Activated CD4-positive, alpha-beta T cell treated with anti-CD3 and anti-CD28 coated beads, Interleukin-2, amount 50 U/mL, for 24 hours (primary cell): ENCODE measurements at places on chromosomes 1 and 21.

DNA sequence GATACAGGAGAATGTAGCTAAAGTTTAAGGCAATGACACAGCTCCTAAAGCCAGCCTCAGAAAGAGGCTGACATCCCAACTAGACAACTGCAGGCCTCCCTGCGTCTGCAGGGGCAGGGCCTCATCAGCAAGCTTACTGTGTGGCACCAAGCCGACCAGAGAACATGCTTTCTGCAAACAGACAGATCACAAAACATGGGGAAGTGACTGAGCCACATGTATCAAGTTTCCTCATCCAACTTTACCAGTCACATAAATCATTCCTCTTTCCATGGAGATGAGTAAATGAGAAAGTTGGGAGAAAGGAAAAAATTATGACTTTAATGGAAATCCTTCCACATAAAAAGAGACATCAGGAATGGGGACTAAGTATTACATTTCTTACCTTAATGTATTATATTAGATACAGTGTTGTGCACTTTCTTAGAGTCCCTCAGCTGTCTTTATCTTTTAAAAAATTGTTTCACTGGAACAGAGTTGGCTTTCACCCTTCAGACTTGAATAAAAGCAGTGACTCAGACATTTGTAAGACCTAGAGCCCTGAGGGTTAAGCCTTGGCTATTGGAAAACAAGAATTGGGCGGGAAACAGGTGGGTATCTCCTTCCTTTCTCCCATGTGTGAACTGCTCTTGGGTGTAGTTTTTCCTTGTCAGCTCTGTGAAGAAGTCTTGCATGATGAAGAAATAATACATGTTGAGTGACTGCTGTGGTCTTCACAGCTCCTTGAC lies 305.7 kb upstream of the SNX7 start:
- no peak for DNase-seq

GRCh38 chr1:40030528-40031135 lies 9.9 kb upstream of the CAP1 start:
- no peak for DNase-seq

DNA sequence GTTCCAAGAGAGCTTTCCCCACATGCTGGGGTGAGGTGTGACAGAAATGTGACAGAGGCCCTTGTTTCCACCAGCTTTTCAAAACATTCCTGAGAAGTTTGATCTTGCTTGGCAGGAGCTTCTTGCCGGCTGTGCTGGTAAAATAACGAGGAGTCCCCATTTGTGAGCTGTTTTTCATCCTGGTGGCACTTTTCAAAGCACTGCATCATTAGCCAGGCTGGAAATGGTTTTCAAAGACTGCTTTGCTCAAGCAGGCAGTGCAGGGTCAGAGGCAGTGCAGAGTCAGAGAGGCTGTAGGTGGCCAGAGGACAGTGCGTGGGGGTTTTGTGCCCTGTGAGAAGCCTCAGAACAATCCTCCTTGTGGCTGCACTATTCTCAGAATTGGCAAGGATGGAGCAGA lies 75.8 kb upstream of the KCNA3 start:
- no peak for DNase-seq

DNA sequence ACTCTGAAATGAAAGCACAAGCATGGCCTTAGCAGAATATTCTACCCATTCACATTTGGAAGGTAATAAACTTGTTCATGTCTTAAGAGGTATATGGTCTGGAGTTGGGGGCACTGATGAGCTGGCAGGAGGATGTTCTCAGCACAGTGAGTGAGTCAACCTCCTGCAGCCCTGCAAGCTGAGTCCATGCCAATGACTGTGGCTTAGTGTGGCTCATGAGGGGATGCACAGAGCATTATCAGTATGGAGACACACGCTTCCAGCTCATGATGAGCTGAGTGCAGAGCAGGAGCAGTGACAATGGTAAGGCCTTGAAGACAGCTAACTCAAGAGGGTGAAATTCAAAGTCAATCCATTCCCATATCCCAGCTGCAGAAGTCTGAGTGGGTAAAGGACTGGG lies 102.3 kb downstream of the TNFSF18 start:
- no peak for DNase-seq

DNA sequence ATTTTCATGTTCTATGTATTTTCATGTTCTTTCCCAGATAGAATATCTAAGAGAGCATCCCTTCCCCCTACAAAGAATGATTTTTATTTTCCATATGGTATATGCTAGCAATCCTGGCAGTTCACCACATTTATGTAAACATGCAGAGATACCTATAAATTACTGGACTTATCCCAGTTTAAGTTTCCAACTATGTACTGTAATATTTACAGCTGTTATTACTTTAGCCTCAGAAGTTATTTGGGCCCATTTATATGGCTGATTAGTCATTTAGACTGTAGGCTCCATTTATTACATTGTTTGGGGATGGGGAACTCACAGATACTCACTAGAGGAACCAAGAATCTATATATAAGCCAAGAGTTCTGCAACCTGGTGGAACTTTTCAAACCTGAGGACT lies 84.8 kb upstream of the WARS2 start:
- DNase-seq = no peak

DNA sequence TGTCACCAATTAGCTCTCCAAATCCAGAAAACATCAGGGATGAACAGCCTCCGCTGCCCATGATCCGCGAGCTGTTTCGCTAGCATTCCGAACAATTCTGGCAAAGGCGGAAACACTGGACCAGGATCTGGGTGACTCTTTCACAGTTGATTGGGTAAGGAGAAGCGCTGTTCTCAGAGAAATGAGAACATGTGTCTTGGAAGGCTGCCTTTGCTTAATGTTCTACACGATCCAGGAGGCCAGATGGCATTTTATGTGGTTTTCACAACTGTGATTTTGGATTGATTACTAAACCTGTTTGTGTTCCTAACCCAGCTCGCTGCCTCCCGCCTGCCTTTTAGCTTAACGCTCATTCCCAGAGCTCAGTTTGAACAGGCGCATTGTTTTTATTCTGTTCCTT lies 144.0 kb downstream of the KIF26B start:
- DNase-seq = no peak

DNA sequence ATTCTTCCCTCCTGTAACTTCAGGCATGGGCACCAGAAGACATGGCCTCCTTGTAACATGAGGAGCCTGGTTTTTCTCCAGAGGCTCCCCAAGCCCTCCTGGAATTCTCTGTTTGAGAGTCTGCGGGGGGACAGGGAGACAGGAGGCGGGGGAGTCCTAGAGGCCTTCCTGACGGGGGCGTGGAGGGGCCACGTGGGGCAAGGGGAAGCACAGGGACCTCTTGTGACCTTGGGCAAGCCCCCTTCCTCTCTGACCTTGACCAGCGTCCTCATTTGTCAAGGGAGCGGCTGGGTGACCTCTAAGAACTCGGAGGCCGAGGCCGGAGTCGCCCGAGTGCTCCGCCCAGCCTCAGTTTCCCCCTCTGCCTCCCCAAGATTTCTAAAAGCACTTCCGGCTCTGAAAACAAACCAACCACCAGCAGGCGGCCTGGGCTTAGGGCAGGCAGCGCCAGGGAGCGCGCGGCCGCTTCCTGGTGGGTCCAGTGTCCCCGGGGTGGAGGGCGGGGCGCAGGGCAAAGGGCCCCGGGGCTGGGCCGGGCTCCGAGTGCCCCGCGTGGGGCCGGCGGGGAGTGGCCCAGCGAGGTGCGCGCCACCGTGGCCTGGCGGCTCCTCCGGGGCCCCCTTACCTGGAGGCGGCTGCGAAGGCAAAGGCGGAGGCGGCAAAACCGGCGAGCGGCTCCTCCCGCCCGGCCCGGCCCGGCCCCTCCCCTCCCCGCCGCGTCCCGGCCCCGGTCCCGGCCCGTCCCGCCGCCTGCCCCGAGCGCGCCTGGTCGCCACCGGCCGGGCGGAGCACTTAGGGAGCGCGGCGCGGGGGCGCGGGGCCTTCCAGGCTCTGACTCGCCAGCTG lies at the start of gene TMCO4:
TMCO4 (minus strand) TSS at position 687 of the 846 bp plus-strand sequence. CDS start 19,158 bp downstream, outside the sequence.
- DNase-seq = peak; percentile 39

DNA sequence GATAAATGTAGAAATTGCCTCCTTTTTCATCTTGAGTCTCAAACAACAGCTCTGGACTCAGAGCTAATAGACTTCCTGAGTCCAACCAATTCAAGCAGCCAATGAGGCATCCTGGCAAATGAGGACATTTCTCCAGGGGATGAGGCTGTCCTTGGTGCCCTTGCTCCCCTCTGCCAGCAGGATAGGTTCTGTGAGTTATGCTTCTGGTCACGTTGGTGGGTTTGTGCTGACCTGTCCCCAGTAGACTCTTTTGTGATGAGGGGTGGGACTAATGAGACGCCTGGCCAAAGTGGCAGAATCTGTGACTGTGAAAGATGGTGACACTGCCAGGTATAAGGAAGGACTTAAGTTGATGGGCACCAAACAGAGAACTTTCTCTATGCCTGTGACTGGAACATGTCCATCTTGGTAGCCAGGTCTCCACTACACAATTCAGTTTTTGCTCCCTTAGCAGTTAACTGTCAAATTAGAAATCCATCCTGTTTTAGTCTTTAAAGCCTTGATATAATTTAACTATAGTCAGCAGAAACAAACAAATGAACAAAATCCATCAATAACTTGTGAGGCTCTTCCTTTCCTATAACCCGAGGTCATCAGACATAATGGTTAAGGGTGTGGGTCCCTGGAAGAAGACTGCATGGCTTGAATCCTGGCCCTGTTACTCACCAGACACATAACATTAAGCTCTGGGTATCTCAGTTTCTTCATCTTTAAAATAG lies 35.7 kb upstream of the THEM4 start:
- no peak for DNase-seq

DNA sequence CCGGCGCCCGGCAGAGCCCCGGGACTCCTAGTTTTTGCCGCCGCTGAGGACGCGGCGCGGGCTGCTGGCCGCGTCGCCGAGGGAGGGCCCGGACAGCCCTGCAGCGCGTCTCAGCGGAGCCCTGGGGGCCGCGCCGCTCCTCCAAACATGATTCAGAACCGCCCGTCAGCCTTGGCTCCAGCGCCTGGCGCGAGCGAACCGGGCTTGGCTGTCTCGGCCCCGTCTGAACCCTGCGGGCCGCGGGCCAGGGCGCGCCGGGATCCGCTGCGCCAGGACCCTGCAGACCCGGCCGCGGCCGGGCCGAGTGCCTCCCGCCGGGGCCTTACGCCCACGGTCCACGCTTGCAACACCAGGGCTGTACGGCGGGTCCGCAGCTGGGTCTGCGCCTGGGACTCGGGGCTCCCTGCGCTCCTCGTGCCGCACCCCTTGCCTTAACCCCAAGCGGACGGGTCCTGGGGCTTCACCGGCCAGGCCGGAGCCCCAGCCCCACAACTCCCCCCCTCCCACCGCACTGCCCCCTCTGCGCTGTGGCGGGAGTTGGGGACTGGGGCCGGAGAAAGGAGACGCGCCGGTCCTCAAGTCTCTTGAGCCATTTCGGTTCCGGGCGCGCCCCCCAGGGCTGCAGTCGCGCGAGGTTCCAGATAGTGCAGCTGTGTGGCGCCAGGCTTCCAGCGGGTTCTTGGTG lies 48.4 kb upstream of the CD34 start:
- no peak for DNase-seq

GRCh38 chr1:201848230-201848629 lies 19.3 kb downstream of the IPO9 start:
- DNase-seq = no peak

DNA sequence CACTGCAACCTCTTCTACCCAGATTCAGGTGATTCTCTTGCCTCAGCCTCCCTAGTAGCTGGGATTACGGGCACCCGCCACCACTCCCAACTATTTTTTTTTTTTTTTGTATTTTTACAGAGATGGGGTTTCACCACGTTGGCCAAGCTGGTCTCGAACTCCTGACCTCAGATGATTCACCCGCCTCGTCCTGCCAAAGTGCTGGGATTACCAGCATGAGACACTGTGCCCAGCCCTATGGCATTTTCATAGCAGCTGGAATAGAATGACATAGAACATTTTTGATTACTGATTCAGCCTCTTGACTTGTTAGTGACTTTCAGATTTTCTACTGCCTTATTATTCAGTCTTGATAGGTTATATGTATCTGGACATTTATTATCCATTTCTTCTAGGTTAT lies 1046.2 kb downstream of the AMY1C start:
- DNase-seq = no peak

DNA sequence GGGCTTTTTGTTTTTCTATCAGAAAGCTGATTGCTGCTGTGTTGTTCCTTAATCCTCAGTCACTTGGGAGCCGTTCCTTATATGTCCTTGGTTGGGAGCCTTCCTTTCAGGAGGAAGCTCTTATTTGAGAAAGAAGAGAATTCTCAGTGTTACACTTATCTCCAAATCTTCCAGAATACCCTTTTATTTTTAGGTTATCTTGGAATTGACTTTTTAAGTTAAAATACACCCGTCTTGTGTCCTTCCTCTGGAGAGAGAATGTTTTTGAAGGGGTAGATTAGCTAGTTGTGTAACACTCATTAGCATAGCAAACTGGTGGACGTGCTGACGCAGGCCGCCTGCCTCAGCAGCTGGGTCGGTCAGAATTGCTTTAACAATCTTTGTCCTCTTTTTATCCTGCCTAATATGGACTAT lies 42.1 kb downstream of the LRRC8B start:
- DNase-seq = no peak

DNA sequence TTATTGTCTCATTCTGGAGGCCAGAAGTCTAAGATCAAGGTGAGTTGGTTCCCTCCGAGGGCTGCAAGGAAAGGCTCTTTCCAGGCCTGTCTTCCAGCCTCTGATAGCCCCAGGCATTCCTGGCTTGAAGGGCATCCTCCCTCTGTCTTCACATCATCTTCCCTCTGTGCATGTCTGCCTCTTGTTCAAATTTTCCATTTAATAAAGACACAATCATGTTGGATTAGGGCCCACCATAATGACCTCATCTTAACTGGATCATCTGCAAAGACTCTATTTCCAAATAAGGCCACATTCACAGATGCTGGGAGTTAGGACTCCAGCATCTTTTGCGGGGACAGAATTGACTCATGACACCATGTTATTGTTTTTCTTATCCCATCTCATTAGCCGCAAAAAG lies 24.5 kb downstream of the HUNK start:
- no peak for DNase-seq

GRCh38 chr1:153553830-153554541 lies 4.9 kb upstream of the S100A3 start:
- DNase-seq = no peak

GRCh38 chr1:31723828-31724359 lies 20.1 kb upstream of the COL16A1 start:
- no peak for DNase-seq

DNA sequence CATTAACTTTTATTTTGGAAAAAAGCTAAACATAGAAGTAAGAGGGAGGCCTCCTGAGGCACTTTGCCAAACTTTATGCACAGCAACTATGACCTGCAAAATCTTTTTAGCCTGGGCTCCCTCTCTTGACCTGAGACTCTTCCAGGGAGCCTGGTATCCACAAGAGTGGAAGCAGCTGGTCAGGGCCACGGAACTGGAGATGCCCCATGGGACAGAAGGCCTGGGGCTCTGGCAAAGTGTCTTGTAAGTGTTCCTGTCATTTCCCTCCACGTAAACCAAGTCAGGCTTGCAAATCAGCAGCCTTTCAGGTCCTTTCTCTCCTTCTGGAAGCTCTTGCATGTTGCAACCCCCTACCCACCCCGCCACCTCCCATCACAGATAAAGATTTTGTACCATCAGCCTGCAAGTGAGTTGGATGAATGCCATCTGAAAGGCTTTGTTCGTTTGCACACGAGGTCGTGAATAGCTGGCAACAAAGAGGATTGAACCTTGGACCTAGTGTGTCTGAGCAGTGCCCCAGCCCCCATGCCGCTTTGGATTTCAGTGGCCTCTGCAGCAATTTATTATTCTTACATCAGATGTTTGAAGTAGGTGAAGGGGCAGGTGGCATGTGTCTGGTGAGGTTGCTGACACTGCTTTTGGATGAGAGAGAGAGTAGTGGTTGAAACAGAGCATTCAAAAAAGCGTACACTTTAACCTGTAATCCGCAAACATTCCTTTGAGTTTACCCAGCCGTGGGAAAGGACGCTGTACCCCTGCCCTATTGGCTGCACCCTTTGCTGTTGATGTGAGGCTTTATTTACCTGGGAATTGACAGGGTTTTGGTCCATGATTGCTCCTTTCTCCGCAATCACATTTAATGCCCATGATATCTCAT lies 91.6 kb downstream of the GALNT2 start:
- DNase-seq = no peak
